BJ (cell line): ENCODE measurements at places on chromosomes 16 and 17.

DNA sequence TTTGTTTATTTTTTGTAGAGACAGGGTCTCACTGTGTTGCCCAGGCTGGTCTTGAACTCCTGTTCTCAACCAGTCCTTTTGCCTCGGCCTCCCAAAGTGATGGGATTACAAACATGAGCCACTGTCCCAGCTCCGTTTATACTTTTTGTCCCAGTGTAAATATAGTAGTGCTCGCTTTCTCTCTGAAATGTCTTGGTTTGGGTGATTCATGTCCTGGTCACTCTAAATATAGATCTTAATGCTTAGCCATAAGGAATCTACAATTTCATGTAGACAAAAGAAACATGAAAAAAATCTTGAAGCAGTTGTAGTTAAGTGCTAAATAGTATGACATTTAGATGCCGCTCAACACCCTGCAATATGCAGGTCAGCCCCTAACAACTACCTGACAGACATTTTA is 126.9 kb downstream of the KATNIP start:
- DNase-seq = no peak

DNA sequence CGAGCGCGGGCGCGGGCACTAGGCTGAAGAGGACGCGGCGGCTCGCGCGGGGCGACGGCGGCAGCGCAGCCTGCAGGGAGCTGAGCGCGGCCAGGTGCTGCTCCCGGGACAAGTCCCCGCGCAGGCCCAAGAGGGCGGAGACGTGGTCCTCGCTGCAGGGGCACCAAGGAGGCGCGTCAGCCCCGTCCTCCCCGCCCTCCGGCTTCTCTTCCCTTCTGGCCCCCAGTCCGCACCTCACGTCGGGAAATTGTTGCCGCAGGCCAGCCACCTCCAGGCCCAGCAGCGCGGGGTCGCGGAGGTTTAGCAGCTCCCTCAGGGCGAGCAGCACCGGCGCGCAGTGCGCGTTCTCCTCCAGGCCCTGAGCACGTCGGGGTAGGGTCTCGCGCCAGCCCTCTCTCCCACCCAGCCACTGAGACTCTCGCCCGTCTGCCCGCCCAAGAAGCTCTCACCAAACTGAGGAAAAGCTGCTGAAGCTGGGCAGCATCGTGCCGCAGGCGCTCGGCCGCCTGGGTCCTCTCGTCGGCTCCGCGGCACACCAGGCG is 761 bp upstream of the MATCAP1 start:
- DNase-seq = no peak

DNA sequence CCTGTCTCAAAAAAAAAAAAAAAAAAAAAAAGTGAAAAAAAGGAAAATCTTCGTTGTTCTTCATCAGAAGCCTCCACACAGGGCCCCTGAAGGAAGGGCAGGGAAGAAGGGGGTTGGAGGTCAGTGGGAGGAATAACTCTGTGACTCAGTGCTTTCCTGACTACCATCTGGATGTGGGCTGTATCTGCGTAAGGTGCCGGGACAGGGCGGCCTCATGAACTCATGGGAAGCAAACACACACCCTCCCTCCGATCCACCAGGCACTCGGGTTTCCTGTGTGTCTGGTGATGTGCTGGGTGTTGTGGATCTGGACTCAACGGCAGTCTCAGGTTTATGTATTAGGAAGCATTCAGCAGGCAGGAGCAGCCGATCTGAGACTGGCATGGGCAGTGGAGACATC is 691.6 kb downstream of the WWOX start:
- no peak for DNase-seq

DNA sequence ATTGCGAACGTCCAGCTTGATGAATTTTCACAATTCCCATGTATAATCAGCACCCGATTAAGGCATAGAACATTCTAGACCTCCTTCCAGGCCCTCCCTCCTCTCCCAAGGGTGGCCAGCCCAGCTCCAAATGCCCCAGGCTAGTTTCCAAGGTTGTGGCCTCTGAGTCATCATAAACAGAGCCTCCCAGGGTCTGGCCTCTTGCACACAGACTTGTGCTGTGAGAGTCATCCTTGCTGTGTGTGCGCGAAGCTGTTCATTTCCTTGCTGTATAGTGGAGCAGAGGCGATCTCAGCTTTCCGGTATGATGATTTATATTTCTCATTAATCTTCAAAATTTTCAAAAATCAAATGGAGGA is 20.5 kb upstream of the JPH3 start:
- DNase-seq = peak; percentile 78

GRCh38 chr17:33284022-33284421 is 9.1 kb downstream of the ASIC2 start:
- DNase-seq = peak; percentile 54

DNA sequence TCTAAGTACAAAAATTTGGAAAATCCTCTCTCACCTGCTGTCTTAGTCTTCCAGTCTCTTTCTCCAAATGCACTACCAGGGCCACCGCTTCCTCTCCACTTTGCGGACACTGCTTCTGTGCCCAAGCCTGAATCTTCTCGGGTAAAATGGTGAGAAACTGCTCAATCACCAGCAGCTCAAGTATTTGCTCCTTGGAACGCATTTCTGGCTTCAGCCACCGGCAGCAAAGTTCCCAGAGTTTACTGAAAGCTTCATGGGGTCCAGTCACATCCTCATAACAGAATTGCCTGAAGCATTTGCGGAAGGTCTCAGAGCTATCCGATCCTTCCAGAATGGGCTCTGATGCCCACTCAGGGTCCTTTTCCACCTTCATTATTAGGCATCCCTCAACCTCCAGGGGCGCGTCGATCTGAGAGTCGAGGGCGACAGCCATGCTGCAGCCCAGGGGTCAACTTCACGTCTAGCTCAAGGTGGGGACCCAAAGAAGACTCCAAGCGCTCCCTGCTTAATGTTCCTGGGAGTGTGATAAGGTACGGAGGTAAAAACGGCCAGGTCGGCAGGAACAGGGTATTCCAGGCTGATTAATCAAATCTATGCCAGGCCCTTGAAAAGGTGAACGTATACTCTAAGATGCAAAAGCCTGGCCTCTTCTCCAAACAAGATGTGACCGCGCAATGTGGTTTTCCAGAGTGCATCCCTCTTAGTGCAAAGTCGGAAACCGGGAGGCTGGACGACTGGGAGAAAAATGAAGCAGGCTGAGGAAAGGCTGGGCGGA is 763 bp downstream of the ZKSCAN2 start:
- DNase-seq = no peak

DNA sequence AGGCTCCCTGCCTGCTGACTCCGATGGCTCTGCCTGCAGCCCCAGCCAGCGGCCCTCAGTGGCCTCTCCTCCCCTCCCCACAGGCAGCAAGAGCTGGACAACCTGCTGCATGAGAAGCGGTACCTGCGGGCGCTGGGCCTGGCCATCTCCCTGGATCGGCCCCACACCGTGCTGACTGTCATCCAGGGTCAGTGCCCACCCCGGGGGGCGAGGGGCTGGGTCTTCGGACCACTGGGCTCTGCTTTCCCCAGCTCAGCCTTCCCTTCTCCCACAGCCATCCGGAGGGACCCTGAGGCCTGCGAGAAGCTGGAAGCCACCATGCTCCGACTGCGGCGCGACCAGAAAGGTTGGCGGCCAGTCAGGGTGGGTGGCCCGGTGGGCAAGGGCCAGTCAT is 3.4 kb downstream of the NOXO1 start:
- no peak for DNase-seq

DNA sequence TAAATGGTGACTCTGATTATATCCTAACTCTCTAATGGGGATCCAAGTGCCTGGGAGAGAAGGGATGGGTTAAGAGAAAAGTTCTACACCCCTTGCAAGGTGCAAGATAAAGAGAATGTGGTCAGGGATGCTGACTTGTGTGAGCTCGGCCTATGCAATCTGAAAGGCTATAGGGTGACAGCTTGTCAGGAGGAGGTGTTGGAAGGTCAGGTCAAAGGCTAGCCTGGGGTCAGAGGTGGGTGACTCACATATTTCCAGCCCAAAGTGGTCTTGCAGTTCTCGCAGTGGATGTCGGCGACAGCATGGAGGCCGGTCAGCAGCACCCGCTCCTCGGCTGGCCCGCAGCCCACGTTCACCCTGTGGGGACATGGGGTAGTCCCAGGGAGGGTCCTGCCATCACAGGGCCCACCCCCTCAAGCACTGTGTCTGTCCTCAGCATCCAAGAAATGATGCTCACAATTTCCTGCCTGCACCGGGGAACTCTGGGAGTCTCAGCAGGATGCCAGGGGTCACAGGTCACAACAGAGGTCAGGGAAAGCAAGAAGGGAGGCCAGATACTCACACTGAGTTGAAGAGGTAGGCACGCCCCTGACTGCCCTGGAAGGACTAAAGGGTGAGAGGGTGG is 1.4 kb downstream of the YPEL3 start:
- DNase-seq = no peak

DNA sequence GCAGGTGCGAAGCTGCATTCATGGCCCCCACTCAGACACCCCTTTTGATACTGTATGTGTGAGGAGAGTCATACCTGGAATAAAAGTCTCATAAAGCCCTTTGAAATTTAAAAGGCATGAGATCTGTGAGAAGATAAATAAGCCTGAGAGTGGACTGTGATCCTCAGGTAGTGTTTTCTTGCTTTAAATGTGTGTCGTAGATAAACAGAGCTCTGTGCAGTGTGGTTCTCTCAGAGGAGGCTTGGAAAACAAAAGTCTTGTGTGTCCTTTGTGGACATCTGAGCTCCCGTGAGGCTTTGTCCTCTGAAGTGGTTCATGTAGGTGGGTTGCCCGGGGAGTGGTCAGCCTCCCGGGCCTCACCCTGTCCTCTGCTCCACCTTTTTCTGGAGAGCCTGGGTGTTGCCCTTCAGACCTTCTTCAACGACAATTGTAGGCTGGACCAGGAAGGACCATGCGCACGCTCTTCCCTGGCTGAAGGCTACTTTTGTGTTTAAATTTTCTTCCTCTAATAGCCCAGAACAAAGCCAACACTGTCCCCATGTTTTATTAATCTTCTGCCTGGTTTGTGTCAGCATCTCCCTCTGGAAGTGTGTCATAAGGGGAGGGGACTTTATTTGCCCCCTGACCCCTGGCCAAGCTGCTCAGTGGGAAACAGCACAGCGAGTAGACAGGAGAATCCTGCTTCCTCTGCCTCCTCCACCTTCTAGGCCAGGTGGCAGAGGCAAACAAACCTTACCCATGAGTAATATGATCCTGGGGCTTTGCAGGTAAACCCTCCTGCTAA is 151.2 kb downstream of the MSI2 start:
- no peak for DNase-seq

DNA sequence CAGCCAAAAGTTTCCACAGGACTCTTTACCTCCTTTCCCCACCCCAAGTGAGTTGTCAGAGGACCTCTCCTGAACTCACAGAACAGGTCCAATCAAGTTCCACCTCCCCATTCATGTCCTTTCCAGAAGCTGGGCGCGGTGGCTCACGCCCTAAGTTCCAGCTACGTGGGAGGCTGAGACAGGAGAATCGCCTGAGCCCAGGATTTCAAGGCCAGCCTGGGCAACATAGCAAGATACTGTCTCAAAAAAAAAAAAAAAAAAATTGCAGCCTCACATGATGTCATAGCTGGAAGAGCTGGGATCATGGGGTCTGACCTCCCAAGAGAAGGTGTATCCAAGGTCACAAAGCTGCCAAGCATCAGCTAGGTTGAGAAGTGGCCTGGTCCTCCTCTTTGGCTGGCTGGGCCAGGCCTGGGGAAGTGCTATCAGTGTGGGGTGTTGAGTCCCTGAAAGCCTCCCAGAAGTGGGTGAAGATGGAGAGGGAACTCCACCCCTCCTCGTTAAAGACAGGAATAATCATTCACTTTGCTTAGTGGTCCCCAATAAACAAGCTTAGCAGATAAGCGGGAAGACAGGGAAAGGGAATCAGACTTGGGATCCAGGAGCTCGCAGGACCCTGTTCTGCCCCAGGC is 5.5 kb upstream of the MNT start:
- no peak for DNase-seq

GRCh38 chr17:82236142-82236971 is 7.5 kb downstream of the SLC16A3 start:
- DNase-seq = no peak

DNA sequence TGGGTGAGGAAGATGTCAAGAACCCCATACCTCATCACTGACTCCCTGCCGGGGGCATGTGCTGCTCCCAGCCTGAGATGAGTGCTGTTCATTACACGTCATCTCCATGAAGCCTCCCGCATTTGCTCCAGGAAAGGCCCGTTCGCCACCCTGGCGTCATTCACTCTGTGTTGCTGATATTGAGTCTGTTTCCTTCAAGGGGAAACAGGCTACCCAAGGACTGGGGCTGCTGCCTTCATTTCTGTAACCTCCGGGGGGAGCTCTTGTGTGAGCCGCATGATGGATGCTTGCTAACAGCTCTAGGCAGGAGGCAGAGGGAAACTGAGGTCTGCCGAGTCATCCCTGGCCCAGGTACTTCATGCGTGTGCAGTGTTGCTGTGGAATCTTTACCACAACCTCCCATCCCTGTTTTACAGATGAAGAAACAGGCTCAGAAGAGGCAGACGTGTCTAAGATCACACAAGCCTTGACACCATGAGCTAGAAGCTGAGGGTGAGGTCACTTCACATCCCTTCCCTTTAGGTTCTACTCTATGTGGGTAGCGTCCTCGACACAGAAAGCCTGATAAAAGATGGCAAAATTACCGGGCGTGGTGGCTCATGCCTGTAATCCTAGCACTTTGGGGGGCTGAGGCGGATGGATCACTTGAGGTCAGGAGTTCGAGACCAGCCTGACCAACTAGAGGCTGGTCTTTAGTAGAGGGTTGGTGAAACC is 3.5 kb upstream of the ARMC5 start:
- DNase-seq = no peak

- DNase-seq = no peak
Measured at GRCh38 chr17:62800585-62800984, 7.5 kb downstream of the MARCHF10 start.

DNA sequence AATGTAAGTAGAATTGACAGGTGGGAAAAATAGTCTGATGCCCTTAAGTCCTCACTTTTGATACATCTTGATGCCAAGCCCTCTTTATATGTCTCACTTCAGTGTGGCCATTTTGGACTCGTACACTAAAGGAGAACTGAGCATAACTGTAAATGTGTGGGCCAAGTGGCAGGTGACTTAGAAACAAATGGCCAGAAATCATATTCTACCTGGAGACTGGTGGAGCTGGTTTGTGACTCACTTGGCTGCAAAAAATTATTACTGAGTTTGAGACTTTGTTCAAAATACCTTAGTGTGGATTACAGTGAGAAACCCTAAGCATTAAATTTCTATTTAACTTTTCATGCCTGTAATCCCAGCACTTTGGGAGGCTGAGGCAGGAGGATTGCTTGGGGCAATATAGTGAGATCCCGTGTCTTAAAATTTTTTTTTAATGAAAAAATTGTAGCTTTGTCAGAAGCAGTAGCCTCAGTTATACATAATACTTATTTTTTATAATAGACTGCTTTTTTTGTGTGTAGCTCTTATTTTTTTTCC is 5.0 kb downstream of the HAPSTR1 start:
- no peak for DNase-seq
